ENCODE measurements at places on chromosomes 7 and 10.
A peak's percentile ranks its signal among the peaks of the same experiment; 100 is the strongest.

DNA sequence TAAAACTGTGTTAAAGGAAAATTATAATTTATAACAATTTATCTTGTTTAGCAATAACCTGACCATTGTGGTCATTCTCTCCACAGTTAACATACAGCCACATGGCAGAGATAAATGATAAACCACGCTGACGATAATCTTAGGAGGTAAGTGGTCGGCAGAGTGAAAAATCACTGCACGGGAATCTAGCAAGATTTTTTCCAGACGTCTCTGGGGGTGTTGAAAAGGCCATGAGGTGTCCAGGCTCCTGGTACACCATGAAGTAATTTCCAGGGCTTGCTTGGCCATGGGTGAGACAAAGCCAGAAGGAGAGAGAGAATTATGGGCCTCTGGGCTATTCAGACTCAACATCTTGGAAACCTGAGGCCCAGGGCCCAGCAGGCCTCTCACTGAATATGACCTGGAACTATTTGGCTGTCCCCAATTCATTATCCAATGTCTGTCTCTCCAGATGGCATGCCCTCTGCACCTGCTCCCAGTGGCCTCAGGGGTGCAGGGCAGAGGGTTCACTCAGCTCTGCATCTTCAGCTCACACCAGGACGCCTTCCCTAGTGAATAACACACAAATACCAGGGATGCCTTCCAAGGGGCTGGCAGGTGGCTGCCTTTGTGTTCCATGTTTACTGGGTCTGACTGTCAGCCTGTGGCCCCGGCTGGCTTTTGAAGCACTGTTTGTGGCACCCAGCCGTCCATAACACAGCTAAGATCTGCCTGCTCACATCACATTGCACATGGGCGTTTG, 590.4 kb upstream of the PFKP start:
- no peak for DNase-seq

DNA sequence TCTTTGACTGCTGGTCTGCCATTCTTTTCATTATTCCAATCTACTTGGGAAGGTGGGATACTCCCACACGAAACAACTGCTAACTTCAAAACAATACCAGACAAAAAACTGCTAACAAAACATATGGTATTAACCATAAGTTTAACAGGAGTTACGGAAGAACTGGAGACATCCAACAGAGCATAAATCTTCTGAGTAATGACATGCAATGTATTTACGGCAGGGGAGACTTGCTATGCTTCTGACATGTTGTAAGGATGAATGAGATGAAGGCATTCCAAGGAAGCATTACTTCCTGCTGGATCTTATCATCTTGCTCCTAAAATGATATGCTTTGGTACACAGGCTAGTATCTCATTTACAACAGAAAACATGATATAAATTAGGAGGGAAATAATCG, 85.8 kb downstream of the ZNF92 start:
- no peak for DNase-seq

DNA sequence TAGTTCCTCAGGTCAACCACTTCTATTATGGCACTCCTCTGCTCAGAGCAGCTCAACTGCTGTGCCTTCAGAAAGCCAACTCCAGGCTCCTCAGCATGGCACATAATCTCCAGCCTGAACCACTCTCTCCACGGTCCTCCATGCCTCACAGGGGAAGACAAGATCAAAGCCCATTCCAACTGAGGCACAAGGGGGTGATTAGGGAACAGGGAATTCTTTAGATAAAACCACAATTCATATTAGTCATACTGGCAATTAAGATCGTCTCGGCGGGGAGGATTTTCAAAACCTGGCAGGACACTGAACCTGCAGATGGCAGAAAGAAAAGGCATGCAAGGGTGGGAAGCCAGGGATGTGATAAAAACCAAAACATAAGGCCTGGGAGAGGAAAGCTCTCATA, 361.6 kb downstream of the FGFR2 start:
- no peak for DNase-seq

GRCh38 chr7:6392712-6393666, 54.8 kb downstream of the DAGLB start:
- no peak for DNase-seq

GRCh38 chr10:3761021-3761686, 23.9 kb downstream of the KLF6 start:
- no peak for DNase-seq

DNA sequence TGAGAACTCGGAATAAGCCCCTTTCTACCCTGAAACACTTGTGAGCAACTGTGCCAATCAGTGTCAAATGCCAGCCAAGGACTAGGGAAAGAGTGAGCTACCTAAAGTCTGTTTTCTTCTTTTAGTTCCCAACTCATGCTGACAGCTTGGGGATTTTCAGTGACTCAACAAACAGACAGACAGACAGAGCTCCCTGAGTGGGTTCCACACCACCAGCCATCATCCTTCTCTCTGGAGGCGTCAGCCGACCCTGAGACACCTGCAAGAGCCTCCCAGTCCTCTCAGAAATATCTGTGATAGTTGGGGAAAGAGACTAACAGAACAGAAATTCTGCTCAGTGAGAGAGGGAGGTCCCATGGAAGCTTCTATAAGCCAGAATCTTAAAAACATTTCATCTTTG, 49.5 kb downstream of the GATA3 start:
- no peak for DNase-seq

DNA sequence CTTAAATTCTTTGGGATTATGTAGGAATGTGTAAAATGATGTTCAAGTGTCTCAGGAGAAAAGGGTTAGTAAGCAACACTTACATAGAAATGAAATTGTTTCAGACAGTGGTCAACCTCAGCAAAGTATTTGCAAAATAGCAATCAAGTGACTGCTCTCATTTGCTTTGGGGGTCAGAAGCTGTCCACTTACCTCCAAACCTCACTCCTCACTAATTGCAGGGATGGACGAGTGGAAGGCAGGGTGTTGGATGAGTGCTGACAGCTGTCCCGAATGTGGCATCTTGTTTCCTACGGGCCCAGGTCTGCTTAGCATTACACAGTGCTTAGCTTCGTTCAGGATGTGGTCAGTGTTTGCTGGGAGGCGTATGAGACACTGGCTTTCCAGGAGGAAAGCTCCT, 437.0 kb downstream of the SUGCT start:
- no peak for DNase-seq

DNA sequence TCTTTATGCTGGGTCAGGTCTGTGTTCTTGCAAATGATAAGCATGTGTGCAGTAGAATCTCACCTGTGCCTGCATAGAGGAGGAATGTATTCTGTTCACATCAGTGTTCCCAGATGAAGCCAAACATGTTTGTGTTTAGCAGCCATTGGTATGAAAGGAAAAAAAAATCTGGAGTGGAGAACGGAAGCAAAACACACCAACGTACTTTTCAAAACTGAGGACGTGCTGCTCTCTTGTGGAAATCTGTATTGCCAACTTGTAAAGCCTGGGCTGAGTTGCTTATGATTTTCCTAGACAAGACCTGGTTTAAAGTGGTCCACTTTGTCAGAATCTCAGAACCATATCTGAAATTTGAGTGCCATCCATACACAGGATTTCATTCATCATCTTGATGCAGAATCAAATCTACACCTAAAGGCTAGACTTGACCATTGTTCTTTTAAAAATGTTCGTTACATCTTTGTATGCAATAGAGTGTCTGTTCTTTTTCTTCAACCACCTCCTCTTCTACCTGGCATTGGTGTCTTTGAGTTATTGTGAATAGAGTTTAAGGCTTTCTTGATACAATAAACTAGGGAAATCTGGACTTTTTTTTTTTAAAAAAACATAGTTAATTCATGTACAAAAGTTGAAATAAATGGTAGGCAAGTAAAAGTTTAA, 367.7 kb downstream of the PHF14 start:
- no peak for DNase-seq

DNA sequence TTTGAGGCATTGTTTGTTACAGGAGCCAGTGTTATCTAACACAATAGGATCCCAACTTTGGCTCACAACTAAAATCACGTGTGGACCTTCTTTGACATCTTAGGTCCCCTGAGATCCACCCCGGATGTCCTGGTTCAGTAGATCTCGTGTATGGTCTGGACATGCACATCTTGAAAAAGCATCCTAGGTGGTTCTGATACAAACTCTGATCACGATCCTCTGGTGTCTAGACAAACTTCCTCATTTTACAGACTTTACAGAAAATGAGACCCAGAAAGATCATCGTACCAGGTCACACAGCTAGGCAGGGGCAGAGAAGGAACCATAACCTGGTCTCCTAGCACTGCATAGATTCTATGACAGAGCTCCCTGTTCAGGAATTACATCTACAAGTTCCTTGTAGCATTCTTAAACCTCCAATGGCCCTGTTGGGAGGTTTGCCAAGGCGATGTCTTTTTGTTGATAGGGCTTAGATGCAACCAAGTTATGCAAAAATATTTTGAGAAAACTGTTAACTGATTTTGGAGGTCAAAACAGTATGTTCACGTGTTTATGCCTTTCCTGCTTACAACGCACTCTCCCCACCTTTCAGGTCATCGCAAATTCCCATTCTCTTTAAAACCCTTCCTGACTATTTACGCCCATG, 30.8 kb upstream of the CHST15 start:
- DNase-seq, result no peak

- no peak for DNase-seq
These were observed 187.5 kb downstream of the KIAA1217 start for GRCh38 chr10:24396396-24396795.

DNA sequence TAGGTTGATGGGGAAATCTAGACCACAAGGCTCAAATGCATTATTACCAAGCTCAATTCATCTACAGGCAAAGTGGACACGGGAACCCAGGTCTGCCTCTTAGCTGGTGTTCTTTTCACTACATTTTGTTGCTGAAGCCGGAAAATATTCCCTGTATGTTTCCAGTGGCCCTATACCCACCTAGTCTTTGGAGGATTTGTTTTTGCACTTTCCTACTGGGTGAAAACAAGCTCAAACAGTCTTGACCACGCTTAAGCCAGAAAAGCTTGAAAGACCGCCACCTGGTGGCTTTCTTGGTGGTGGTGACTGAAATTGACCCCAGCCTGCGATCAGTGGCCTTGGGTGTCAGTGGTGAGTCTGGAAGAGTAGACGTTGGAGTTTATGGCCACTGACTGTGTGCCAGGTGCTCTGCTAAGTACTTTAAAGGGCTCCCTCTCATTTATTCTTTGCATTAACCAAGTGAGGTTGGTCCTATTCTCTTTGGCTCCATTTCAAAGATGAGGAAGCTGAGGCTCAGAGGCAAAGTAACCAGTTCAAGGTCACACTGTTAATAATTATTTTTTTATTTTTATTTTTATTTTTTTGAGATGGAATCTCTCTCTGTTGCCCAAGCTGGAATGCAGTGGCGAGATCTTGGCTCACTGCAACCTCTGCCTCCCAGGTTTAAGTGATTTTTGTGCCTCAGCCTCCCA, 11.1 kb upstream of the CRTAC1 start:
- DNase-seq, result no peak

- no peak for DNase-seq
These were observed 117.7 kb upstream of the TNRC18 start for GRCh38 chr7:5541087-5541992.

DNA sequence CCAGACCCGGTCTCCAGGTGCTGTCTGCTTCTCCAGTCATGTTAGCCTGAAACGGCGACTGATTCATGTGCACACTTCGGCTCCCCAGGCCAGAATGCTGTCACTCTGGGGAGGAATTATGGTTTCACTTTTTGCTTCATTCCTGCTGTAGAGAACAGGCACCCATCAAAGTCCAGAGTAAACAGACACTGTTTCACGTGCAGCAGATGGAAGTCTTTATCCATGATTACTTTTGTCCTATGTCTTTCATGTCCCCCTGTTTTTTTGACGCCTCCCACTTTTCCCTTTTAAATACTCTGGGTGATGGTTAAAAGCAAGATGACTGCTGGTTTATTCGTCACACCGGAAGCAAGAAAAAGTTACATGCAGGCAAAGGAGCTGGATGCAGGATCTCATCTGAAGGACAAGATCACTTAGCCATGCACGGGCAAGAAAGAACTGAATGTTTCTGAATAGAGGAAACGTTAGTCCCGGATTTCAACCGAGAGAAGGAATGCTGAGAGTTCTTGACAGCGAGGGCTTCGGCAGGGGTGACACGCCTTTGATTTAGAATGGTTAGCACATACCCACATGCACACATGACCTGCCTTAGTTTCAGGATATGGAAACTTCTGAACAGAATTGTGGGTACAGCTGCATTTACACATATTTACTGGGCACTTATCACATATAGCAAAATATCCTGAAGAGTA, 250.0 kb upstream of the KLF6 start:
- no peak for DNase-seq

DNA sequence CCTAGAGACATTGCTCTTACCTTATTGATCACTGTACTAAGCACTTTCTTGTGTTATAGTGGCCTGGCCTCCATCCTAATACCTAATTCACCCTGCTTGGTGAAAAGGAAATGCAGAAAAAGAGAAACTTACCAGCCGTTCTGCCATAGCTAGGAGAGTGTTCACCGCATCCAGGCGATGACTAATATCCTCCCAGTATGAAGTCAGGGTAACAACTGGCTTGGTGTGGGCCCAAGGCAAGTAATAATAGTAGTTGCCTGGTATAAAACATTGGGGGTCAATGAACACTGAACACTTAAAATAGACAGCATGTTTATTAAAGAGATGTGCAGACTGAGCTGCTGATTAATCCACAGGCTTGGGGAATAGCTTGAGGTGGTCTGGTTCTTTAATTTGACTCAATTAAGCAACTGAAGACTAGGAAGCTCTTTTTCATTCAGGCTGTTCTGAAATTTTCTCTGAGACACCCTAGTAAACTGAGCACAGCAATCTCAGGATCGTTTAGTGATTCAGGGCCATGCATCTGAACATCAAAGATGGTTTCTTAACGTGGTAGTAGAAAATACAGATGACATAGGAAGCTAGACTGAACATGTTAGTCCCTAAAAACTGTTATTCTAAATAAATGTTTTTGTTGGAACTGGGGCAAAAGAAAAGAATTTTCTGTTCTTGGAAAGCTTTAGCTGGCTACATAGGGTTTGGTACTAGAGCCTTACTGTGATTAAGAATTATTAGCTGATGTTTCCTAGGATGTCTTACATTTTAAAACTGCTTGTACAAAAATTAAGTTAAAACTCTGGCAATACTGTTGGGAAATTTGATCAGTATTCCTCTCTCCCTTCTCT, 102.2 kb downstream of the MYOF start:
- peak; percentile 10 for DNase-seq

DNA sequence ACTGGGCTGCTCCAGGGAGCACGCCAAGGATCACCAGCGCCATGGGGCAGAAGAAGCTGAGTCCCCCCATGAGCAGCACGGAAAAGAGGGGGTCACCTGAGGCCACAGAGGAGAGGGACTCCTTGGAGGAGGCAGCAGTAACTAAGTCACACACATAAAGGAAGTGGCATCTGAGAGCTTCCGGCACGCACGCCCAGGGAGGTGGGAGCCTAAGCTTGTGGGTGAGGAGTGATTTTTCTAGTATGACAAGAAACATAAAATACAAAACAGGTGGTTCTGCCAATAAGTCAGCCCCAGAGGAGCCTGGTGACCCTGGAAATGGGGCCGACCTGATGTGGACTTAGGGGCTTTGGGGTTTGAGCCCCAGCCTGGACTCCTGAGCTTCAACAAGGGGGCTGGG, 60.8 kb downstream of the CARD11 start:
- DNase-seq, result peak; percentile 22

All from activated T-helper 1 cell treated with anti-CD3 and anti-CD28 coated beads, Interleukin-2, amount 50 U/mL, for 16 hours (primary cell).